ENCODE measurements at places on chromosomes 5 and 9. TPM values are rescaled to one million over a fixed set of nuclear protein-coding genes. Genes with fewer than 3 reads are reported as not detected.
A peak's percentile ranks its signal among the peaks of the same experiment; 100 is the strongest.

The SPEF2 gene
- 8.9 TPM for total RNA-seq

The SPATA31E1 gene
- total RNA-seq, result not detected

The MUSK gene
- not detected for total RNA-seq

The SLC45A2 gene
- not detected for total RNA-seq

The ISL1 gene
- total RNA-seq, result not detected

The PHF24 gene
- not detected for total RNA-seq

The CD72 gene
- total RNA-seq, result 7.0 TPM

The HTR1A gene
- not detected for total RNA-seq

The PCDHA2 gene
- total RNA-seq, result not detected

The FOXD4L5 gene
- 0.21 TPM for total RNA-seq

The PDE6A gene
- not detected for total RNA-seq

The BTNL9 gene
- total RNA-seq, result not detected

The ARL14EPL gene
- not detected for total RNA-seq

The NLN gene
- total RNA-seq, result 8.7 TPM

The CHMP5 gene
- 40.8 TPM for total RNA-seq

The ECSCR gene
- not detected for total RNA-seq

The DNM1 gene
- total RNA-seq, result 0.52 TPM

The PCDHGA9 gene
- 0.71 TPM for total RNA-seq

GRCh38 chr9:95229230-95229915, 88.1 kb downstream of the FANCC start:
- peaks cover 4% of the 10 kb centered on the region for H3K36me3 ChIP-seq
- H3K27ac ChIP-seq, result no peak overlapping the region
- H3K4me1 ChIP-seq, result peaks cover 8% of the 10 kb centered on the region
- DNase-seq, result no peak
- H3K4me3 ChIP-seq, result no peak overlapping the region
- no peaks in the 10 kb centered on the region for H3K27me3 ChIP-seq

- no peak overlapping the region for H3K27ac ChIP-seq
- H3K4me1 ChIP-seq, result peaks cover 26% of the 10 kb centered on the region
- no peaks in the 10 kb centered on the region for H3K27me3 ChIP-seq
- no peaks in the 10 kb centered on the region for H3K36me3 ChIP-seq
Observed at GRCh38 chr5:146851133-146851532, 27.4 kb downstream of the PPP2R2B start.

DNA sequence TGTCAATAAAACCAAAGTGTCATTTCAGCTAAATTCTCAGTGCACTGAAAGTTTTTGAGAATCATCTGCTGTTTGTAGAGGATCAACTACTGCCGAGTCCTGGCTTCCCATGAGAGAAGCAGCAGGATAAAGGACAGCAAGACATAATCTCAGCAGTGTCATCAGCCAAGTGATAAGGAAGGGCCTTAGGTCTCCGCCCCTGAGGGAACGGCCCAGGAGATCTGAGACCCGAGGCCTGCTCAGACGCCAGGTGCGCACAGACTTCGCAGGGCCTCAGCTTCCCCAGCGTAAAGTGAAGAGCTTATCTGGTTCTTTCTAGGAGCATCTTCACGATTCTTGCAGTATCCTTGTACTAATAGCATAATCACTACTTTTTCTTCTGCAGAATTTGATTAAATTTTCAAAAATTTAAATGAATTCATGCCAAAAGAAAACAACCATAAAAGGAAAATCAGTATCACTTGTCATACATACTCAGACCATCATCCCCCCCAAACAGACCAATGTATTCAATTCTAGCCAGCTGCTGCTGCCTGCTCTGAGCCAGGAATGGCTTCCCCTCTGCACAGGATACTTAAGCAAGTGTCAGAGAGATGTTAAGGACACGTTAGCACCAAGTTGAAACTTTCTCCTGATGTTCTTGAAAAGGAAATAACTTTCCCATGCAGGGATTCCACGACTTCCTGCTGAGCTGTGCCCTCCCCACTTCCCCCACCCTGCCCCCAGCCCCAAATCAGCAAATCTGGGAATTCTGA, 2.2 kb downstream of the GFPT2 start:
- no peak for DNase-seq
- no peak overlapping the region for H3K4me3 ChIP-seq
- H3K4me1 ChIP-seq, result peaks cover 3% of the 10 kb centered on the region
- no peaks in the 10 kb centered on the region for H3K36me3 ChIP-seq

DNA sequence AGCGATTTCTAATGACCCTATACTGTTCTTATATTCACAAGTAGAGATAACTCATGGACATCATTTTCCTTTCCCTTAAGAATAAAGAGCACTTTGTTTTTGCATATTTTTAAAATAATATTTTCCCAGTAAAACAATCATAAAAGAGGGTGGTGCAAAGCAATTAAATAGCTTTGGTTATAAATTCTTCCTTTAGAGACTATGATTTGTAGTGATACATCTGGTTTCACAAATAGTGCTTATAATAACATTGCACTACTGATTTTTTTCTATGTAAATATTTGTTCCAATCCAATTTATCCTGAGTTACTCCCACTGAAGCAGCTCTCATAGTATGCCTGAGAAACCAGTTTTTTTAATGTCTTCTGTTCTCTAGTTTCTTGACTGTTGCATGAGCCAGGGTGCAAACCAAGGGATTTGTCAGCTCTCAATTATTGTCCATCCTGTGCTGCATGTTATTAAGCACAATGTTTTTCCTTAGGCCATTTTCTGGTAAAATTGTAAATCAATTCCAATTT, 74.7 kb downstream of the LURAP1L start:
- no peak overlapping the region for H3K4me3 ChIP-seq
- DNase-seq, result no peak
- no peaks in the 10 kb centered on the region for H3K27me3 ChIP-seq

- H3K4me1 ChIP-seq, result peaks cover 3% of the 10 kb centered on the region
- DNase-seq, result no peak
- no peaks in the 10 kb centered on the region for H3K27me3 ChIP-seq
- H3K4me3 ChIP-seq, result no peak overlapping the region
- no peaks in the 10 kb centered on the region for H3K36me3 ChIP-seq
Observed at GRCh38 chr9:128056086-128056485, 11.0 kb downstream of the NAIF1 start.

GRCh38 chr5:81252904-81253303, 19.8 kb downstream of the CKMT2 start:
- H3K4me1 ChIP-seq, result no peaks in the 10 kb centered on the region
- H3K36me3 ChIP-seq, result no peaks in the 10 kb centered on the region
- no peak overlapping the region for H3K27ac ChIP-seq
- no peak for DNase-seq
- no peak overlapping the region for H3K4me3 ChIP-seq
- no peaks in the 10 kb centered on the region for H3K27me3 ChIP-seq

GRCh38 chr9:137604345-137605086, 970 bp upstream of the ARRDC1 start:
- no peak for DNase-seq
- no peaks in the 10 kb centered on the region for H3K27me3 ChIP-seq
- H3K27ac ChIP-seq, result no peak overlapping the region
- no peak overlapping the region for H3K4me3 ChIP-seq
- no peaks in the 10 kb centered on the region for H3K36me3 ChIP-seq

GRCh38 chr5:126265917-126266316, 157.3 kb upstream of the GRAMD2B start:
- no peak overlapping the region for H3K27ac ChIP-seq
- H3K27me3 ChIP-seq, result no peaks in the 10 kb centered on the region
- no peak overlapping the region for H3K4me3 ChIP-seq
- no peak for DNase-seq
- no peaks in the 10 kb centered on the region for H3K4me1 ChIP-seq

DNA sequence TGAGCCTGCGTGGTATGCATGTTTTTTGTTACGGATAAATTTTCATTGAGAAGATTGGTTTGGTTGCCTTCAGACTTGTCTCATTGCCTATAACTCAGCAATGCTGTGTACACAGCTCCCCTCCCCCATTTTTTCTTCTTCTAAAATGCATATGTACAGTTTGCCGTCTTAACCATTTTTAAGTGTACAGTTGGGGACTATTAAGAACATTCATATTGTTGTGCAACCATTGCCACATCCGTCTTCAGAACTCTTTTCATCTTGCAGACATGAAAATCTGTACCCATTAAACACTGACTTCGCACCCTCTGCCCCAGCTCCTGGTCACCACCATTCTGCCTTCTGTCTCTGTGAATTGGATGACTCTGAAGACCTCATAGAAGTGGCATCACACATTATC, 6.2 kb downstream of the EXOC3 start:
- no peak overlapping the region for H3K4me3 ChIP-seq
- DNase-seq, result no peak
- H3K27me3 ChIP-seq, result no peaks in the 10 kb centered on the region
- H3K27ac ChIP-seq, result no peak overlapping the region

DNA sequence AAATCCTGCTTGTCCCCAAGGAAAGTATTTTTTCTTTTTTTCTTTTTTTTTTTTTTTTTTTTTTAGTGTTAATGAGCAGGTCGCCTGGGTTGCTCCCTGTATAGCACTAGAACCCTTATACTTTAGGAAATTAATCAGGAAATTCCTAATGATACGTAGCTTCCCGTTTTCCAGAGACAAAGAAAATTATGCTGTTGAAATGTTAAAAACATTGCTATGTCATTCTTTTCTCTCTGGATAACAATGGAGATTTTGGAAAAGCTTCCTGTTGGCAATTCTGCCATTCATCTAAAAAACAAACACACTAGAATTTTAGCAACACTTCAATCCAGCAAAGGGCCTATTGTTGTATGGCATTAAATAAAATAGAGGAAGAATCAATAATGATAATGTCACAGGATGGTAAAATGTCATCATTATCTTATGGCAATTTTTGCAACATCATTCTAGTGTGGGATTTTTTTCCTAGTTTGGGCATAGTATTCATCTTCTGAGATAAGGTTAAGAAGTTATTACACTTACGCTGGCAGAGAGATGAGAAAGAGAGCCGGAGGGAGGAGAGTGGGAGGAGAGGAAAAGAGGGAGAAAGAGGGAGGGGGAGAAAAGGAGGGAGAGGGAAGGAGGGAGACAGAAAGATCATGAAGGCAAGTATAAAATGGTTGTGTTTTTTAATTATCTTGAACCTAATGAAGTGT, 315.8 kb upstream of the PDE4D start:
- H3K36me3 ChIP-seq, result no peaks in the 10 kb centered on the region
- H3K27ac ChIP-seq, result no peak overlapping the region
- H3K4me3 ChIP-seq, result no peak overlapping the region
- no peaks in the 10 kb centered on the region for H3K4me1 ChIP-seq
- no peaks in the 10 kb centered on the region for H3K27me3 ChIP-seq

- no peak for DNase-seq
- H3K4me1 ChIP-seq, result no peaks in the 10 kb centered on the region
- no peak overlapping the region for H3K4me3 ChIP-seq
Observed at GRCh38 chr9:124747065-124747464, 24.0 kb downstream of the NR6A1 start.

DNA sequence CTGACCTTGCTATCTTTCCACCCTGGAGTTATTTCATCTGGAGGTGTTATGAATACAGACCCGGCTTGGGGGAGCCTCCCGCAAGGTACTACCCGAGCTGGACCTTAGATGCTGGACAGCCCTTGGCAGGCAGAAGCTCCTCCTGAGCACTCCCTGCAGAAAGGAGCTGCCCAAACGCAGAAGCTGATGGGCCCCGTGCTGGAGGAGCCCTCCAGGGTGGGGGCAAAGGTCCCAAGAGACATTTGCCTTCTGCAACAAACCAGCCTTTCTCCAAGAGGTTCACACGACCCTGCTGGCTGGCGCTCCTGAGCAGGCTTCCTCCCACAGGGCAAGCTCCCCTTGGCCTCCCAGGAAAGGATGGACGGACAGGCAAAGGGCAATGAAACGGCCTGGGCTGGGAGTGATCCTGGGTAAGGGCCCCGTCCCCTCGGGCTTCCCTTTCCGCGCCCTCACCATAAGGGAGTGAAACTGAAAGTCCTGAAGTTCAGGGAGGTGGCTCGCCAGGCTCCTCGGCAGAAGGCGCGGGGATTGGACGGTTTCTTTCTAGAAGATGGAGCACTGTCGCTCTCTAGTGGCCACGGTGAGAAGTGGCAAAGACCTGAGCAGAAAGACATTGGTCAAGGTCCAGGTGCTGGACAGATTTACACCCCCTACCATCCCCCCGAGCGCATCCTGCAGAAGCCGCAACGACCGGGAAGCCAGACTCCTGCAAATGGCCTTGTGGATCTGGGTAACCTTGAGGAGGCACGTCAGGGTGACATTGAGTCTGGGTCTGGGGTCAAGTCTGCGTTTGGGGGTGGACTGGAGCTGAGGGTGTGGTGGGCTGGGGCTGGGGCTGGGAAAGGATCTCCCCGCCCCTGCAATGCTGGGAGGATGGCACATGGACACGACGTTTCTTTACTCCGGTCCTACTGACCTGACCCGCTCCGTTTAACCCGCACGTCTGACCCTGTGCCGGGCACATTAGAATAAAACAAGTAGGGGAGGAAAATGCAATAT, 56.4 kb downstream of the NEURL1B start:
- peaks cover 16% of the 10 kb centered on the region for H3K27me3 ChIP-seq
- H3K27ac ChIP-seq, result peak overlapping the region; percentile 73
- H3K4me1 ChIP-seq, result peaks cover 16% of the 10 kb centered on the region
- no peaks in the 10 kb centered on the region for H3K36me3 ChIP-seq

GRCh38 chr5:19322716-19323485, 665.1 kb downstream of the CDH18 start:
- no peak overlapping the region for H3K27ac ChIP-seq
- H3K27me3 ChIP-seq, result no peaks in the 10 kb centered on the region

DNA sequence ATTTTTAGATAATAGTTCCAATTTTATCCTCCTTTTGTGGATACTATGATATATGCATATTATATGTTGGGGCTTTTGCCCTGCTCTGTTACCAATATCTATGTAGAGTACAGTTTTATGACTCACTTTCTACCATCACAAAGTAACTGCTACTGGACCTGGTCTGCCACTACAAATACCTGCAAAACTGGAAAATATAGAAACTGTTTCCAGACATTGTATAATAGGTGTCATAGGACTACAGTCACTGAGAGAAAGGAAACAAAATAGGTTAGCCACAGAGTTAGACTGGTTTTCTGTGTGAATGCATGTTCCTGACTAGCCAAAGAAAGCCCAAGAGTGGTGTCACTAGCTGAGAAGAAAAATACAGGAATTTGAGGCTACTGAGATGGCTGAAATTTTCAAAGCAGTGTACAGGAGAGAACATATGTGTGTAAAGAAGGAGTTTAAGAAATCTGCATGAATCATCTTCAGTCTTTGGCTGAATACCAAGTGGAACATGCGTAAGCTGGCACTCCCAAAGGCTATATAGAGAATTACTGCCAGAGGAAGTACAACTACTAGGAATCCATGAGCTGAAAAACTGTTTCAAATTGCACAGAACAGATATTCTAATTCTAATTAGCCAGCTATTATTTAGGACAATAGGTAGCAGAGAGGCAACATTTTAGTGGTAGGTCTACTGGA, 29.0 kb upstream of the FAM174A start:
- H3K27ac ChIP-seq, result no peak overlapping the region
- no peak overlapping the region for H3K4me3 ChIP-seq
- H3K36me3 ChIP-seq, result no peaks in the 10 kb centered on the region
- no peak for DNase-seq
- H3K27me3 ChIP-seq, result peaks cover 3% of the 10 kb centered on the region
- no peaks in the 10 kb centered on the region for H3K4me1 ChIP-seq

DNA sequence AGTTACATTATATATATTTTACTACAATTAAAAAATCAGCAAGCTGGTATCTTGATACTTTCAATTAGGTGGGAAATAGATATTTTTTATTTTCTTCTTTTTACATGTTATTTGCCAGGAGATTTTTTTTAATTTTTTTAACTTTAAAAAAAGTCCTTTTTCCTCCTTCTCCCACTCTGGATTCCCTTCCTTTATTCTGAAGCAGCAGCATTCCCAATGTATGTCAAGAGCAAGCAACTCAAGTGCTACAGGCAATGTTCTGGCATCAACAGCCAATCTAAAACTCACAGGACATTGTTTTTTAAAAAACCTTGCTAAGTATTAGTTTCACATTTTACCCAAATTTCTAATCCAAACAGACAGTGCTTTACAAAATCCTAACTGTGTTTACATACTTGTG, 41.4 kb downstream of the GOLPH3 start:
- no peak overlapping the region for H3K4me3 ChIP-seq
- peak overlapping the region; percentile 19 for H3K27ac ChIP-seq
- DNase-seq, result no peak
- peaks cover 22% of the 10 kb centered on the region for H3K36me3 ChIP-seq

Data from natural killer cell treated with Interleukin-12 subunit alpha and Interleukin-12 subunit beta and Interleukin-15 and Interleukin-18, amount 100 ng/mL, for 72 hours (primary cell).